ENCODE measurements at places on chromosomes 13 and 19.
A peak's percentile ranks its signal among the peaks of the same experiment; 100 is the strongest.

- DNase-seq = no peak
Observed at GRCh38 chr13:111567637-111568036, 247.2 kb downstream of the TEX29 start.

GRCh38 chr19:48044561-48044960 is 682 bp upstream of the CABP5 start:
- no peak for DNase-seq

DNA sequence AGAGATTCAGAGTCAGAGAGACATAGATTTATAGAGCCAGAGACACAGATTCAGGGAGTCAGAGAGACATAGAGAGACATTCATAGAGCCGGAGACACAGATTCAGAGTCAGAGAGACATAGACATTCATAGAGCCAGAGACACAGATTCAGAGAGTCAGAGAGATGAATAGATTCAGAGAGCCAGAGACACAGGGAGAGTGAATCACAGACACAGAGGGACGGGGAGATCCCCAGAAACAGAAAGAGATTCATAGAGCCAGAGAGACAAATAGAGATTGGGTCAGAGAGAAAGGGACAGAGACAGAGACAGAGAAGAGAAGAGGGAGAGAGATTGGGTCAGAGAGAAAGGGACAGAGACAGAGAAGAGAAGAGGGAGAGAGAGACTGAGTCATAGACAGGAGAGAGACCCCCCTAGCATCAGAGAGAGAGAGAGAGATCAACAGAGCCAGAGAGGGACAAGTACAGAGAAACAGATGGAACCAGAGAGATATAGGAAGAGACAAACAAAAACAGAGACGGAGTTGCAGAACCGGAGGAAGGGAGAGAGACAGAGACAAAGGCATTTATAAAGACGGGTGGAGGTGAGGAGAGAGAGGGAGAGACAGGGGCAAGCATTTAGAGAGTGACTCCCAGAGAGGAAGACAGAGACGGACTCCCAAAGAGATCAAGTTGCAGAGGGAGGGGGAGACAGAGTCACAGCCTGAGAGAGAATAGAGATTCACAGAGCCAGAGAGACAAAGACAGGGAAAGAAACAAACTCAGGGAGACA is 1.1 kb upstream of the PRKCG start:
- DNase-seq = no peak

- no peak for DNase-seq
Observed at GRCh38 chr13:50154697-50155096, 139.5 kb downstream of the KCNRG start.

DNA sequence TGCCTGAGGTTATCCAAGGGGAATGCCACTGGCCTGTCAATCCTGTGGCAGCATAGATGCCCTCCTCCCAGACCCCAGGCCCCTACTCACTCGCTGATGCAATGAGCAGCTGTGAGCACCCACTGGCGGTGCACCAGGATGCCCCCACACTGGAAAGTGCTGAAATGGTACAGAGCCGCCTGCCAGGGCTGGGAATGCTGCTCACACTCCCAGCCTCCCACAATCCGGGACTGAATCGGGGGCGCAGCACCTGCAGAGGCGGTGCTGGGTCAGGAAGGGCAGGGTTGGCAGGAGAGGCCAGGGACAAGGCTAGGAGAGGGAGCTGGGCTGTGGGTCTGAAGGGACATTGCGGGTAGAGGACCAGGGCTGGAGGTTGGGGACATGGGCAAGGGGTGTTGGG is 2.0 kb downstream of the KLK1 start:
- no peak for DNase-seq

DNA sequence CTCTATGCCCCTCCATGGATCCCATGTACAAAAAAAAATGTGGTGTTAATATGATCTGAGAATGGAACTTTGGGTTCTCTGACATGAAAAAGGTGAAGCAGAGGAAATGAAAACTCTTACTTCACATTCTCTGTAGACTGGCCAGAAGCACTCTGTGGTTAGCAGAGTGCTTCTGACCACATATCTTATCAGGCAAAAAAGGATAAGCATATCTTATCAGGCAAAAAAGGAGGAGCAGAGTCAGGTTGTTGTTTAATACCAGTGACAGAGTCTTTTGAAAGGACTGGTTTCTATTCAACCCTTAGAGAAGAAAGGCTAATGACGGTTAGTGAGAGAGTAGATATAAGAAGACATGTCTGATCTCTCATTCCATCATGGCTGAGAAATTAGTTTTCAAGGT is 1404.8 kb downstream of the SLITRK1 start:
- no peak for DNase-seq

GRCh38 chr13:49110913-49111170 is 109.3 kb upstream of the MLNR start:
- DNase-seq = no peak

GRCh38 chr13:38582133-38582532 is 104.7 kb upstream of the FREM2 start:
- no peak for DNase-seq

DNA sequence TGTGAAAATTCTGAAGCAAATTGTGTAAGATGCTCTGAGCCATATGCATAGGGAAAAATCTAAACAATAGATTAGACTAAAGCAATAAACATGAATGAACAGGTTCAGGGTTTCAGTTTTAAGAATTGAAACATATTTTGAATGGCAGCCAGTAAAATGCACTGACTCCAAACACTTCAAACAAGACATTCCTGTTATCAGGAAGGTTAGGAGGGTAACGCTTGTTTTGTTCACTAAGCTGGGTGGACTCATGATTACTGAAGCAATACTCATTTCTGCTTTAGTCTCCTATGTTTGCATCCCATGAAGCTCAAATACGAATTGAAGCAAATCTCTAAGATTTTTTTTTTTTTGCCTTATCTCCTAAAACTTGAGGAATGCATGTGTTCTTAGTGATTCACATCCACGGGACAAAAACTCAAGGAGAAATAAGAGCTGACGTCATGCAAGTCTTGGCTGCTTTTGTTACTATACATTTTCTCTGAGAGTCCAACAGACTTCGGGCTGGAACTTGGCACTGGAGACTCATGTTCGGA is 29.1 kb upstream of the IGFL4 start:
- no peak for DNase-seq

- no peak for DNase-seq
Observed at GRCh38 chr13:37657956-37658355, 59.4 kb upstream of the POSTN start.

GRCh38 chr19:43462383-43462782 is 3.0 kb downstream of the LYPD3 start:
- no peak for DNase-seq

DNA sequence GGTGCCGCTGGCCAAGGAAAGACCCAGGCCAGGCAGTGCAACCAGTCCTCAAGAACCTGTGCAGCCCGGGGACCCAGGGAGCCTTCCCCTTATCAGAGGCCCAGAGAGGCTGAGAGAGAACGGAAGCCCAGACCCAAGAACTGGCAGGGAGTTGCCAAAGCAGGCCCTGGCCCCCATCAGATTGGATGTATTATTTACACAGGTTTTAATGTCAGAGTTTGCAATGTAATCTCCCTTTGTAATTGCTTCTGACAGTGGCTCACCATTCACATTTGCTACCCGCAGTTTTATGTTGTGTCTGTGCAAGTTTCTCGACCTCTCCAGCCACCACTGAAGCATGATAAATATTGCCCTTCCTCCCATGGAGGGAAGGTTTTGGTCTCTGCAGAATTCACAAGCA is 660.9 kb downstream of the LIG4 start:
- DNase-seq = no peak

DNA sequence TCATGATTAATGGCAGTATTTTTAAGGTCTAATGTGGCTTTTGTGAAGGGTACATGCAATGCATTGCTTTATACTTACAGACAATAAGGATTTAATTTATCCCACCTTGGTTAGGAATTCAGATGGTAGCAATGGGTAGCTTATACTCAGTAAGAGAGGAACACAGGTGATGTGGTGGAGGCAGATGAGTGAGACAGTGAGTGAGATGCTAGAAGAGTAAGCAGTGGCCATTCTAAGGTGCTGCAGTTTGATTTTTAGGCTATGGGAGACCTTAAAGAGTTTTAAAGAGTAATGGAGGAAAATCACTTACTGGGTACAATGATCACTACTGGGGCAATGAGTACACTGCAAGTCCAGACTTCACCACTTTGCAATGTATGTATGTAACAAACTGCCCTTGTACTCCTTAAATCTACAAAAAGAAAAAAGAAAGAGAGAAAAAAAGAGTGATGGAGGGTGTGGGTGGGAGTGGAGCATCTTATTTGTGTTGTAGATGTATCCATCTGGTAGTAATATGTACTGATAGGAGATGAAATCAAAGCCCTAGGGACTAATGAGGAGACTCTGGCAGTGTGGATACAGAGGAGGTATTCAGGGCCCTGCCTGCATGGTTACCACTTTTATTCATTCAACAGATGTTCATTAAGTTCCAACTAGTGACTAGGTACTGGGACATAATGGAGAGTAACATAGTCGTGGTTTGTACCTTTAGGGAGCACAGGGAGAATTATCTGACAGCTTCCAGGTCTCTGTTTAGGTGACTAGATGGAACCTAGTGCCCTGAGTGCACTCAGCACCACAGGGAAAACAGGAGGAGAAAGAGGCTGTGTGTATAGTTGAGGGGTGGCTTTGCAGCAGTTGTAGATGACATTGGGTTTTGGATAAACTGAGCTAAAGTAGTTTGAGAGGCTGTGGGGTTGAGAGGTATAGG is 99.0 kb downstream of the GPC6 start:
- no peak for DNase-seq

DNA sequence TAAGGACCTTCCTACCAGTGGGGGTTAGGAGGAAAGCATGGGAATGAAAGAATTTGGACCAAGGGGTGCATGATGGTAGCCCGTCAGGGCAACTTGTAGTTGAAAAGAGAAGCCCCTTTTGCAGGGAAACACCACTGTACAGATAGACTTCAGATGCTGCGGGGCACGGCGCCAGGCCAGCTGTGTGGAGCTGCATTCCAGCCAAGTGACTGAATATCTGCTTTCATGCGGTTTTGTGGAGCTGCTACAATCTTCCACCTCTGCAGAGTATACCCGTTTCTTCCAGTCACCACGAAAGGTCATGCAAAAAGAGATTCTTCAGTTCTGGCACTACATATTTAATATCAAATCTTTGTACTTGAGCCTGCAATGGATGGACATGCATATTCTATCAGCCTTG is 104.7 kb downstream of the RGCC start:
- DNase-seq = peak; percentile 81

DNA sequence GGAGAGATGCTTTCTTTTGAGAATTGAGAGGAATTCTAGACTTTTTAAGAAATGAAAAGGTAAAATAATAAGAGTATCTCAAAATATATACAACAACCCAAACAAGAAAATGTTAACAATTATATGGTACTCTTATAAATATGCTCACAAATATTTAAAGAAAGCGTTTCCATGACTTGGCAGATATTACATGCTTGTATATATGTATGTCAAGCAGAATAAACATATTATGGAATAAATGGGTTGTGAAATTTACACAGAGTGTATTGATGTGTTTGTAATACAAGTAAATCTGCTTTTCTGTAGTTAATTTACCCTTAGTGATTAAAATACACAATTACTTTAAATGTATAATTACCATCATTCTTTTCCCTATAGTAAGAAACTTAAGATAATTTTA is 65.8 kb downstream of the GPC6 start:
- DNase-seq = no peak

- no peak for DNase-seq
Observed at GRCh38 chr13:43929947-43930346, 50.2 kb downstream of the LACC1 start.

GRCh38 chr13:20525144-20525600 is 485 bp downstream of the CRYL1 start:
- no peak for DNase-seq

- DNase-seq = no peak
Observed at GRCh38 chr19:49398931-49399330, 10.9 kb downstream of the KASH5 start.

DNA sequence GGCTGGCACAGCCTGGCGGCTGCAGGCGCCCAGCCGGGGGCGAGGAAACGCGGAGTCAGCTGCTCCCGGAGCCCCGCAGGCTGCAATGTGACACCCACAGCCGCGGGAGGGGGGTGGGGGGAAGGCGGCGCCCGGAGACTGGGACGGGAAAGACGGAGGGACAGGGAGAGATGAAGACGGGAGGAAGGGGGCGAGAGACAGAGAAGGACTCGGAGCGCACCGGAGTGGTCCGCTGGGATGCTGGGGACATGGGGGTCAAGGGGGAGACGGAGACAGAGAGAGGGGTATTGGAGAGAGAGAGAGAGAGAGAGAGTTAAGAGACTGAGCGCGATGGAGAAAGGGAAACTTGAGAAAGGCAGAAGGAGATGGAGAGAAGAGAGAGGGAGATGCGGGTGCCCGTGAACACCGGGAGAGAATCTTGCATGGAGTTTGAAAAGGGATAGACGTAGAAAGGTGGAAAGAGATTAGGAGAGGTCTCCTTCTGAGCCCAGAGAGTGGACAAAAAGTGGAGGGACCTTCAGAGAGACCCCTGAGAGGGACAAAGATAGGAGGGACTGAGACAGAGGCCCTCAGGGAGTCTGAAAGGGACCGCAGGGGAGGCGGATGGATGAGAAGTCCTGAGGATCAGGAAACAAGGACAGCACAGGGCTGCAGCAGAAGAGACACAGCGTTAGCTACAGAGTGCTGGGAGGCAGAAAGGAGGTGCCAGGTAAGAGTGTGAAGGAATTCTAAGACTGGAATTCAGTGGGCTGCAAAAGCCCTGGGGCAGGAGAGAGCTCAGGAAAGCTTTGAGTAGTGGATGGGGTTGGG is 1.0 kb downstream of the SCN1B start:
- DNase-seq = no peak

DNA sequence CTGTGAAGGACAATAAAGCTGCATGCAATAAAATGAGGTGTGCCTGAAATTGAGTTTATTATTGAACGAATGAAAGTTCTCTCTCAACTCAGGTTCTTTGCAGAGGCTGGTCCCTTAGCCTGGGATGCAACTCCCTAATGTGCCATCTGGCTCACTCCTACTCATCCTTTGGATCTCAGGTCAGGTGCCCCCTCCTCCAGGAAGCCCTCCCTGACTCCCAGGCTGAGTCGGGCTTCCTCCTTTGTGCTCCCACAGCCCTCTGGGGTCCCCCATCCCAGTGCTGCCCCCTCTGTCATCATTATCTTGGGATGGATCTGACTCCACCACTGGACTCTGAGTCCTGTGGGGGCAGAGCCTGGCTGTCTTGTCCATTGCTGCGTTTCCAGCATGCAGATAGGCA is 2.7 kb upstream of the IRGC start:
- DNase-seq = no peak

DNA sequence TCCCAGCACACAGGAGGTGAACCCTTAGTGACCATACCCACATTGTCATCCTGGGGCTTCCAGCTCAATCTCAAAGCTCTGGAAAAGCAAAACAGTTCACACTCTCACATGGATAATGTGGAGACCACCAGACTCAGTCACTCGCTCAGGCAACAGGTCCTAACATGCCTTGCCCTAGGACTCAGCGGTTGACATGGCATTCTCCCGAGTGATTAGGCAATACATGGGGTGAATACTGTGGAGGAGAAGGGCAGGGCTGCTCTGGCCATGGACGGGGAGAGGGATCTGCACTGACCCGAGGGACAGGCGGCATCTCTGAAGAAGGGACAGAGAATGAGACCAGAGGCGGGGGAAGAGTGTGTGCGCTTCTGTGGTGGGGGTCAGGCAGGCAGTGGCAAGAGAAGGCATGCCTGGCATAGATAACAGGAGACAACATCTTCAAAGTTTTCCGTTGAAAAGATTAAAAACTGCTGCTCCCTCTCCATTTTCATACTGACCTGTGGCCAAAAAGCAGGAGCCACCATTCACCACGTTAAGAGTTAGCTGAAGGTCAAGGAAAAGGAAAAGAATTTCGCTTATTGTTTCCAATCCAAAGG is 44.5 kb upstream of the EPHX3 start:
- no peak for DNase-seq

GRCh38 chr13:66795636-66796035 is 434.5 kb downstream of the PCDH9 start:
- no peak for DNase-seq
